Activated T-helper 2 cell treated with anti-CD3 and anti-CD28 coated beads, Interferon-gamma antibody, Interleukin-2, Interleukin-4, amounts not matched to agents 10 μg/mL and 5 μg/mL and 100 μg/mL, durations not matched to agents 14 hours and 24 hours and 36 hours (primary cell): ENCODE measurements at places on chromosomes 3 and 15.
A peak's percentile ranks its signal among the peaks of the same experiment; 100 is the strongest.

DNA sequence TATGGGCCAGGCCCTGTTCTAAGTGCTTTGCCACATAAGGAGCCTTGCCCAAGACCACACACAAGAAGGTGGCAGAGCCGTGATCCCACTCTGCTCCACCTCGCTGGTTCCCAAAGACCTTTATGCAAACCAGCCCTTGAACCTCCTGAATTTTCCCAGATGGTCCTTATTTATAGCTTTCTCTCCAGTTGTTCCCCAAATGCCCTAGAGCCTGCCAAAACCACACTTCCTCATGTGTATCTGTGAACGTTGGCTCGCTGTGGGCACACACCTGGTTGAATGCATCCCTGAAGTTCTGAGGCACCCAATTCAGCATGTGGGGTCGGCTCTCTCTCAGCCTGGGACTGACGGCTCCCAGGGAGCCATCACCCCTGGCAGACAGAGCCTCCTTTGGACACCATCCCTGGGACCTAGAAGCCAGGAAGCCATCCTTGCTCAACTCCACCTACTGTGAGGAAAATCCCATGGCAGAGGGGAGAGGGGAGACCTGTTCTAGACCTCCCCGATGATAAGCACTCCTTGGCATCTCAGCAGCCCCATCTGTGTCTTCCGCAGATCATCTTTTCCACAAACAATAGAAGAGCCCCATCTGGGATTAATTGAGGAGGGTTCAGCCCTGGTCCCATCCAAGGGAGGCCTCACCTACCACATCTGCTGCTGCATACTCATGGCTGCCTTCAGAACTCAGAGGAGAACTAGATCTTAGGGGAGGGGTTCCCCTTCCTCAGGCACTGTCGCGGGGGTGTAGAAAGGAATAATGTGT, 42.3 kb upstream of the LIMD1 start:
- H3K4me3 ChIP-seq: no peak overlapping the region
- no peak overlapping the region for H3K27ac ChIP-seq
- H3K27me3 ChIP-seq: no peaks in the 10 kb centered on the region
- H3K4me1 ChIP-seq: peaks cover 23% of the 10 kb centered on the region
- no peak for DNase-seq

GRCh38 chr3:126147932-126148683, 32.3 kb downstream of the ALDH1L1 start:
- DNase-seq: no peak
- no peaks in the 10 kb centered on the region for H3K4me1 ChIP-seq
- H3K27ac ChIP-seq: no peak overlapping the region
- H3K4me3 ChIP-seq: no peak overlapping the region

GRCh38 chr3:119600732-119601131, 3.0 kb downstream of the PLA1A start:
- no peak overlapping the region for H3K27ac ChIP-seq
- no peaks in the 10 kb centered on the region for H3K27me3 ChIP-seq
- DNase-seq: peak; percentile 14
- H3K36me3 ChIP-seq: no peaks in the 10 kb centered on the region

DNA sequence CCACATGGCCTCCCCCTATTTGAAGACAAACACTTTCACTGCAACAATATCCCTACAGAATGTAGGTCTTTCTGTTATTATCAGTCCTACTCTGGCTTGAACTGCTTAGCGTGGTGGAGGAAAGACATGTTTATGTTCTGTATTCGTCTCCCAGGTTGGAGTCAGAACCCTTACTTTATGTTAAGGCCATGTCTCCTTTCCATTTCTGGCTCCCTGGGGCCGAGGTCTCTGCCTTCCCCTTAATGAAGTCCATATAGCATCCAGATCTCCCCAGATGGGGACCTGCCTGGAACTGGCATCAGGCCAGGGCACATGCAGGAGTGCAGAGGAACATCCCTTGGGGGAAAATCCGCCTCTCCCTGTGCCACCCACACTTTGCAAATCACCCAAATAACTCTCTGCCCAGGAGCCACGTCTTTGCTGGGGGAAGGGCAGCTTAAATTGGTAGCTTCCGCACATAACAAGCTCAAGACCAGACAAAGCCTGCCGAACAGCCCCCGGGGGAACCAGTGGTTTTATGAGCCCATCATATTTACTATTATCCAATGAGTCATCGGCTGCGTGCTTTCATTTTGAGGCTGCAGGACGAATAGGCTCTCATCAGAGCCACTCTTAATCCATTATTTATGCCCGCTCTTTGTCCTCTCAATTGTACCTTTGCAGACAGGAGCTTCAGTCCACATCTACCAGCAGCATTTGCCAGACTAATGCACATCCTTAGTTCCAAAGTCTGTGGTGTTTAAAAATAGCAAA, 237.0 kb downstream of the UACA start:
- H3K36me3 ChIP-seq: peaks cover 10% of the 10 kb centered on the region
- no peak overlapping the region for H3K4me3 ChIP-seq
- H3K27me3 ChIP-seq: peaks cover 12% of the 10 kb centered on the region
- peak; percentile 7 for DNase-seq
- no peak overlapping the region for H3K27ac ChIP-seq
- H3K4me1 ChIP-seq: peaks cover 26% of the 10 kb centered on the region

GRCh38 chr15:63353887-63354286, 27.8 kb downstream of the CA12 start:
- no peaks in the 10 kb centered on the region for H3K4me1 ChIP-seq
- H3K27me3 ChIP-seq: peaks cover 5% of the 10 kb centered on the region
- H3K4me3 ChIP-seq: no peak overlapping the region
- no peak for DNase-seq
- H3K36me3 ChIP-seq: no peaks in the 10 kb centered on the region

GRCh38 chr3:196697270-196697669, 14.8 kb downstream of the CEP19 start:
- H3K4me3 ChIP-seq: no peak overlapping the region
- H3K36me3 ChIP-seq: no peaks in the 10 kb centered on the region
- peaks cover 2% of the 10 kb centered on the region for H3K4me1 ChIP-seq
- H3K27ac ChIP-seq: no peak overlapping the region

DNA sequence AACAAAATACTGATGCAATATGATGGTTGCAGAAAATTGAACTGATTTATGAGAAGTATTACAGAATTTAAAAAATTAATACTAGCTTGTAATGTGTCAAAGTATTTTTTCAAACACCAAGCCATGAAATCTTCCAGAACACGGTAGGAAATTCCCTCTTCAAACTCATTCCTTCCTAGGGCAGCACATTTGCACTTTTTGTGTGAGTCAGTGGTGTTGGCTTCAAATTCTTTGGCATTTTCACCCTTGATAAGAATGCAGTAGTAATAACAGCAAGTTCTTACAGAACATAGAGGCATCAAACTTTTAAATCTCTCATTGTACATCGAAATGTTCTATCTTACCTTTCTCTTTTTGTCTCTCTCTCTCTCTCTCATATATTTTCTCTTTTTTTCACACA, 191.8 kb downstream of the CGGBP1 start:
- no peaks in the 10 kb centered on the region for H3K36me3 ChIP-seq
- H3K4me1 ChIP-seq: no peaks in the 10 kb centered on the region
- no peak for DNase-seq
- H3K27me3 ChIP-seq: no peaks in the 10 kb centered on the region
- no peak overlapping the region for H3K4me3 ChIP-seq

DNA sequence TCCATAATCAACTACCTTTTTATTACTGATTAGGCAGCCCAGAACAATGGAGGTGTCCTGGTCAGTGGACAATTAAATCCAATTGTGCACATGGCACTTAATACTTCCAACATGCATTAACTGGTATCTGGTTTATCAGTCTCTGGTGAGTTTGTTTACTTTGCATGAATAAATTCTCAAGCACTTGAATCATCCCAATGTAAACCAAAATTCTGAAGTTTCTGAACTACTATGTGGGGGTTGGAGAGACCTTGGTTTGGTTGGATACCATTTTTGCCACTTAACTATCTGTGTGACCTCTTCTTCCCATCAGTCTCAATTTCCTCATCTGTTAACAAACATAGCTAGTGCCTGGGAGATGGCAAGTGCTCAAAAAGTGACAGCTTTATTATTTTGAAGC, 70.5 kb upstream of the MAP4 start:
- no peak for DNase-seq
- H3K36me3 ChIP-seq: peaks cover 24% of the 10 kb centered on the region
- peaks cover 27% of the 10 kb centered on the region for H3K4me1 ChIP-seq

DNA sequence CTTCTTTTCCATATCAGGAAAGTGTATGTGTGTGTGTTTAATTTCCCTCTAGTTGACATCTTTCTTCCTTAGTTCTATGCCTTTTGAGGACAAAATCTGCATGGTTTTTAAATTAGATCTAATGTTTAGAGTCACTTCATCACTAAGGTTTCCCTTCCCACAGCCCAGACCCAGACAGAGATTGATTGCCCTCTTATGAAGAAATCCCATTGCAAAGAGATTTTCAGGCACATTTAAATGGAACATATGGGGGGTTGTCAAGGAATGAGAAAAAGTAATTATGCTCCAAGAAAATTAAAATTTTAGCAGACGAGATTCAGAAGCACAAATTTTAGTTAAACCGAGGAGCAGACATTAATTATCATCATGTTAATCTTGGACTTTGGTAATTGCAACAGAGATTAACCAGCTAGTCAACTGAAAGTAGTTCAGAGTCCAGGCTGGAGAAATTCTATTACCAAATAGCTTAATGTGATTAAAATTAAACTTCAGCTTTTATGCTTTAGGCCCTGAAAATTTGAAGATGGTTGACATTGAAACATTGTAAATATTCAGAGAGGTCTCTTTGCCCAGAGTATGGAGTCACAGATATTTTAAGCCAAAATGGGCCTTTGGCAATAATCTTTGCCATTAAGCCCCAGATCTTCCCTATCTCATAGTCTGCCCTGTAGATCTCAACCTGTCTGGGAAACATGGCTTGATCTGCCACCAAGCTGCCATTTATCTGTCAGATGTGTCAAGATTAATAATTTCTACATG, 143.4 kb downstream of the TMEM108 start:
- H3K36me3 ChIP-seq: no peaks in the 10 kb centered on the region
- H3K27me3 ChIP-seq: peaks cover 4% of the 10 kb centered on the region
- H3K4me3 ChIP-seq: no peak overlapping the region
- no peak overlapping the region for H3K27ac ChIP-seq
- no peak for DNase-seq

- no peaks in the 10 kb centered on the region for H3K36me3 ChIP-seq
- H3K27me3 ChIP-seq: no peaks in the 10 kb centered on the region
- no peak overlapping the region for H3K4me3 ChIP-seq
Observed at GRCh38 chr3:55309336-55309735, 177.8 kb downstream of the WNT5A start.
